Activated T-helper 1 cell treated with Interleukin-2 at 50 U/mL for 16 hours (primary cell): ENCODE measurements at places on chromosomes 3 and 15.
A peak's percentile ranks its signal among the peaks of the same experiment; 100 is the strongest.

GRCh38 chr3:173839859-173840258 is 442.3 kb downstream of the NLGN1 start:
- DNase-seq = no peak

DNA sequence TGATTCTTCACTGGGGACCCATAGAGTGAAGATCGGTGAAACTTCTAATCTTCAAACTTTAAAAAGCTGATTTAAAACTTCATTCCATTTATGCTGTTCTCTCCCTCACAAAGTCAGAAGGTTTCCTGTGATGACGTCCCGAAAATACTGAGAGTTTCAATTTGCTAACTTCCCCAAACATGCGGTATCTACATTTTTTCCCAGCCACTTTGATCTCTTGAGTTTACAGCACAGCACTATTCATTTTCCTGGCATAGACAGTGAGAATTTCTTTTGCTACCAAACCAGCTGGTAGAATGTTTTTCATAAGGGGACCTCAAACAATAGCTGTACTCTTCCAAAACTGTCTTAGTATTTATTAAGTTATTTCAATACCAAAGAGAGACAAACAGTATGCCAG is 156.8 kb downstream of the LSAMP start:
- no peak for DNase-seq

DNA sequence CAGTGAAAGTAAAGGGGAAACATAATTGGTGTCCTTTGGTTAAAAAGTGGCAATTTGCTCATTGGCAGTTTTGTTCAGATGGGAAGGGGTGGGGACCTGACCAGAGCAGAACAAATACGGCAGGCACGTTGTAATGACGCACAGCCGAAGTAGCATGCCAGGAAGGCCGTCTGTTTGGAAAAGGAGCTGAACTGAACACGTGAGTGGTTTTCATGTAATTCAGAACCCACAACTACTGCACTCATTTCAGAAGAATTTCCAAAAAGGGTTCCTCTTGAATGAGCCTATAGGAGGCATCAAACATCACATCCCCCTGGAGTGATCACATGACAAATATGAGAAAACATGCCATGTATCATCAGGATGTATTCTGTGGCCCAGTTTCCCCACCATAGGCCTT is 42.9 kb upstream of the LMCD1 start:
- DNase-seq = no peak

- DNase-seq = no peak
Observed at GRCh38 chr3:25856902-25857518, 67.1 kb downstream of the OXSM start.

DNA sequence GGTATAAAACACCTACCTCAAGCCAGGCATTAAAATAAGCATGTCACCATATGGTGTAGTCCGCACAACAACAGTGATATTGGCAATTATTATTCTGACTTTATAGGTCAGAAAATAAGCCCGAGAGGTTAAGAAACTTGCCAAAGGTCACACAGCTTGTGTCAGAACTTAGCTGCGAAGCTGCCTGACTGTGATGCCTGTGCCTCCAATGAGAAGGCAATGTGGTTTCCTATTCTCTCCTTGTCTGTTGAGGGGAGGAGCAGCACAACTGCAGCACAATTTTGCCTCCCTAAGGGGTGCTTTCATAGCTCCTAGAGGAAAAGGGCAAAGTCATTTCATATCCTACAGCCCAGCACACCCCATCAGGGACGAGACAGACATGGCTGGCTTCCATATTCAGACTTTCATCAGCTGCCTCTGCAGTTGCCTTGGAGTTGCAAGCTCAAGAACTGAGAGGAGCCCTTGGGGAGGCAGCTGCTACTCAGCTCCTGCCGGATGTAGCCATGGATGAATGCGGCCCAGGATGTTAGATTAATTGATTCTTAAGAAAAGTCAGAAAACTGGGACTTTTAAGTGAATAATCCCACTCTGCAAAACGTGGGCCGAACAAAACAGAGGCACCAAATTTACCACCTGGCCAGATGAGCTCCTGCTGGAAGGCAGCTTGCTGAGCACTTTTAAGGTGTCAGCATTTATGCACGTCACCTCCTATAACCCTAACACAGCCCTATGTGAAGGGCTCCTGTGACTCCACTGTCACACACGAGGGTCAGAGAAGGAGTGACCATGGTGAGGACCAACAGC is 38.5 kb downstream of the MYO5C start:
- no peak for DNase-seq

DNA sequence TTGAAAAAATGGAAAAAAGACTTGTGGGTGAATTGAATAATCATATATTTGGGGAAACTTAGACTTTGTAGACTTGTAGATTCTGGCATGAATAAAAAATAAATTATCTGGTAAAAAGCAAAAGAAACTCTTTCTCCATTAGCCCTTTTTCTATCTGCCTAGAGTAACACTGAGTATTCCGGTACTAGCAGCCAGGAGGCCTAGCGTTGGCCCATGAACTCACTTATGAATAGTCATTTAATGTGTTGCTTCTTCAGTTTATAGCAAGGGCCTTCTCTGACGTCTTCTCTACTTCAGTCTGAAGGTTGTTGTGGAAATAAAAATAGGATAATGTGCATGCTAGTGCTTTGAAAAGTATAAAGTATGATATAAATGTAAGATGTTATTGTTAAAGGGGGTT is 851.2 kb upstream of the NR2F2 start:
- no peak for DNase-seq

DNA sequence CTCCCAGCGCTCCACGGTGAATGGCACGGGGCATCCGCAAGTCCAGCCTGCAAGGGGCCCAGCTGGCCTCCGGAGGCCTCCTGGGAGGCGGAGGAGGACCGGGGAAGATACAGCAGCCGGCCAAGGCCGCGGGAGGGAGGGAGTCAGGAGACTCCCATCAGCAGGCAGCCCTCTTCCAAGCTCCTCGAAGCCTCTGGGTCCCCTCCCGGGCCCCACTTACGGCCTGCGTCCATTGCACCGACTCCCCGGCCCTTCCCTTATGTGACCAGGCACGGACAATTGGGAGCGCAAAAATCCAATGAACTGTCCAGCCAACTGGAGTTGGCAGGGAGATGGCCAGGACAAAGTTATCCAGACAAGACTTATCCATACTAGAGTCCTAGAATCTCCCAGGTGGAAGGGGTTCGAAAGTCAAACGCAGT is 668 bp downstream of the MFGE8 start:
- no peak for DNase-seq

DNA sequence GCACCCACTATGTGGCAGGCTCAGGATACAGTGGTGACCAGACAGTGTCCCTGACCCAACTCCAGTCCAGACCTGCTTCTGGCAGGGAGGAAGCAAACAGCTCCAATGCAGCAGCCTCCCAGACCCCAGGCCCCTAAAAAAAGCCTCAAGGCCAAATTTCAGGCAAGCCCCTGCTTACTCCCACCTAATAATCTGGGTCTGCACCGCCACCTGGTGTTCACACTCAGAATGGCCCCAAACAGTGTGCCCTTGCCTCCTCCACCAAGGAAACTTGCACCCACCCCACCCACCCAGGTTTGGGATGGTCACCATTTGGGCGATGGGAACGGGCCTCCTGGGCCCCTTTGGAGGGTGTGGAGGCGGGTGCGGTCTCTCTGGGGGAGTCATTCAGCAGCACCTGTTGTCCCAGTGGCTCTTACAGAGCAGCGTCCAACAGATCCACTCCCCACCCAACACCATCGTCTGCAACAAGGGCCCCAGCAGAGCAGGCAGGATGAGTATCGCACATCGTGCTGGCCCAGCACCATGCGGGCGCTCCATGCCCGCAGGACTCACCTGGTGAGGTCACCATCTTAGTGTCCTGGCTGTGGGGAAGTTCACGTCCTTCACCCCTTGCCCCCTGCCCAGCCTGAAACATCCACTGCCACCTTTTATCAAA is 17.3 kb downstream of the C3orf18 start:
- peak; percentile 17 for DNase-seq

GRCh38 chr3:72492240-72492639 is 356.0 kb downstream of the SHQ1 start:
- DNase-seq = no peak

DNA sequence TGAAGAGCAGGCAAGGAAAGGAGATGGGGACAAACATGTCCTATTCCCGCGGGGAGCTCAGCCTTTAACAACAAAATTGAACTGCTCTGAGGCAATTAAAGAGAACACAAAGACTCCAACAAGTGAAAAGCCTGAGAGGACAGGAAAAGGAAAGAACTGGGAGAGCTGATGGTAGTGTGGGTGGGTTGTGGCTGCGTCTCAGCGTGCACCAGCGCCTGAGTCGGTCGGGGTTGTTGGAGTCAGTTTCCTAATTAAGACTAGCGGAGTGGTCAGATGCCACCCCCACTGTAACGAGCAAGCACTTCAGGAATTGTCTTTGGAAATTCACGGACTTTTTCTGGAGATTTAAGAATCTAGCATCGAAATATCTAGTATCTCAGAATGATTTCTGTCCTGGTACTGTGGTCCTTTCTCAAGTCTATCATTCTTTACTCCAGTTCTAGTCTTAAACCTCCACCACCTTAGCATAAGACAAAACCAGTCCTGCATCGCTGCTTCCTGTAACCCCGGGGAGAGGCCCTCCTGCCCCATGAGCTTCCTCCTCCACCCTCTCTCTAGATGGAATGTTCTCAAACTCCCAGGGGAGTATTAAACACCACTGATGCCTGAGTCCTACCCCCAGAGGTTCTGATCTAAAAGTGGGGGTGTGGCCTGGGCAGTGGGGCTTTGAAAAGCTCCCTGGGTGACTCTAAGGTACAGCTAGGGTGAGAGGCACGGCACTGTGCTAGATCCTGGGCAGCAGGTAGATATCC is 104.0 kb downstream of the CYP19A1 start:
- DNase-seq = no peak

DNA sequence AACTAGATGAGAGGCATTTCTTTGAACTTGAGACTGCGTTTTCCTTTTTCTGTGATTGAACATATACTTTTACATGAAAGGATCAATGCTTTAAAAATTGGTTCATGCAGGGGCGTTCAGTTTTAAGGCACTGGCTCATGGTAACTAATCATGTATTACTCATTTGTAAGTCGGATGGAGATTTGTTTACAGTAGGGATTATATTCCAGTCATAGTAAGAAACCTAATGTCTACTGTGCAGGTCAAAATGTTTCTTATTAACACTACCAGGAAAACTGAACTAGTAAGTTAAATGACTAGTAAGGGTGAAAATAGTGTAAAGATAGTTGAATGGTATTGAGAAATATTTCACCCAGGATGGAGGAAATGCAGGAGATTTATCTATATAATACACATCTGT is 258.8 kb upstream of the GBE1 start:
- no peak for DNase-seq

DNA sequence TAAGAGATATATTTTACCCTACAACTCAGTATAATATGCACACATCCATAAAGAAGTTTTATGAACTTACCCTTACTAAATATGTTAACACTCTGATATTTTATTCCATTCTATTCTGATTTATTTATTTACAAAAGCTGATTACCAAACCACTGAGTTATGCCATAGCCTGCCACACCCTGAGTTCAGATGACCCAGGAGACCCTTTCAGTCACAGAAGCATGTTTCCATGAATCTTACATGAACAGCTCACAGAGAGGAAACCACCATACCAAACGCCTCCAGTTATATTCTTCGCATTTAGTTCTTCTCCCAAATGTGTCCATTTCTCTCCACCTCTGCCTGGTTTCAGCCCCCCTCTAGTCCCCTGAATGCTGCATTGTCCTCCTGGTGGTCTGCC is 103.5 kb downstream of the SEMA5B start:
- DNase-seq = no peak

GRCh38 chr3:116037954-116038911 is 407.1 kb downstream of the LSAMP start:
- no peak for DNase-seq

GRCh38 chr3:188697127-188697526 is 474.6 kb upstream of the TPRG1 start:
- no peak for DNase-seq

GRCh38 chr15:57384816-57385215 is 8.5 kb downstream of the CGNL1 start:
- DNase-seq = no peak

GRCh38 chr15:51310064-51310463 is 28.3 kb downstream of the CYP19A1 start:
- DNase-seq = no peak

- DNase-seq = no peak
Observed at GRCh38 chr3:158528076-158528674, 42.8 kb upstream of the MLF1 start.

DNA sequence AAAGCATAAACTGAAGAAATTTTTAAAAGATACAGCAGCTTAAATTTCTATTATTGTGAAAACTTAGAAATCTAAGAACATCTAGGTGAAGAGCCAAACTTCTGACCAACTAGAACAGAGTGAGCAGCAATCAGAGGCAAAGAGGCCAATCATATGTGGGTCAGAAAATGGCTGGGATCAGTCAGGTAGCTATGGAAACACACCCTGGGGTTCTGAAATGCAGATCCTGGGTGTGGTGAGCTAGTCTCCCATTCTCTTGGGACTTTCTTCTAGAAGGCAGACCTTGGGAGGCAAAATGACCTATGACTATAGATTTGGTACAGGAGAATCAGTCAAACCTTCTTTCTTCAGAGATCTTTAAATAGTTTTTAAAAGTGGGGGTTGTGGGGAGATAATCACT is 385.8 kb downstream of the TBC1D5 start:
- DNase-seq = no peak

GRCh38 chr15:80455668-80456442 is 51.7 kb downstream of the ARNT2 start:
- DNase-seq = peak; percentile 11

- no peak for DNase-seq
Observed at GRCh38 chr3:106575029-106575428, 706.2 kb upstream of the CBLB start.

GRCh38 chr3:13569201-13569600 is 20.3 kb downstream of the FBLN2 start:
- DNase-seq = no peak

DNA sequence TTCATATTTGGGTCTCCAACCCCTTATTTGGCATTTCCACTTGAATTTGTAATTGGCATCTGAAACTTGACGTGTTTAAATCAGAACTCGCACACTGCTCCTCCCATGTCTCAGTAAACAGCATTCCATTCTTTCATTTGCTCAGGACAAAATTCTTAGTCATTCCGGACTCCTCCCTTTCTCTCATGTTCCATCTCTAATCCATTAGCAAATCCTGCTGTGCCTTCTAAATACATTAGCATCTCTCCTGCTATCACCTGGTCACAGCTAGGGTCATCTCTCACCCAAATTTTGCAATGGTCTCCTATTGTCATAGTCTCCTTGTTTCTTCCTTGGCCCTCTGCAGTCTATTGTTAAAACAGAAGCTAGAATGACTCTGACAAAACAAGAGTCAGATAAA is 119.9 kb upstream of the CADPS start:
- no peak for DNase-seq

DNA sequence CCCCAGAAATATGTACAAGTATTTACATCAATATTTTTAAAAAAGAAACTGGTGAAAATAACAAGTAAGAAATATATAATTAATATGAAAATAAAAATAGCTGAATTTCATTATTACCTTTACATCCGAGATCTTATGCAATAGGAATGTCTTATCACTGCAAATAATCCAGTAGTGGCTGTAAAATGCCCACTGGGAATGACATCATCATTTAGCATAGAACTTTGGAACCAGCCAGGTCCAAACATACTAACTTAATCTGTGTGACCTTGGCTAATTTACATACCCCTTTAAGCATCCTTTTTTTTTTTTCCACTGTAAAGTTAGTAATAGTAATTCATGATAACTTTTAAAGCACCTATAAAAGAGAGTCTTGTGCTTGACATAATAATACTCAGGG is 611.7 kb downstream of the ZIC1 start:
- DNase-seq = no peak
